ENCODE measurements at places on chromosomes 11 and 22. TPM values are rescaled to one million over a fixed set of nuclear protein-coding genes. Genes with fewer than 3 reads are reported as not detected.

DNA sequence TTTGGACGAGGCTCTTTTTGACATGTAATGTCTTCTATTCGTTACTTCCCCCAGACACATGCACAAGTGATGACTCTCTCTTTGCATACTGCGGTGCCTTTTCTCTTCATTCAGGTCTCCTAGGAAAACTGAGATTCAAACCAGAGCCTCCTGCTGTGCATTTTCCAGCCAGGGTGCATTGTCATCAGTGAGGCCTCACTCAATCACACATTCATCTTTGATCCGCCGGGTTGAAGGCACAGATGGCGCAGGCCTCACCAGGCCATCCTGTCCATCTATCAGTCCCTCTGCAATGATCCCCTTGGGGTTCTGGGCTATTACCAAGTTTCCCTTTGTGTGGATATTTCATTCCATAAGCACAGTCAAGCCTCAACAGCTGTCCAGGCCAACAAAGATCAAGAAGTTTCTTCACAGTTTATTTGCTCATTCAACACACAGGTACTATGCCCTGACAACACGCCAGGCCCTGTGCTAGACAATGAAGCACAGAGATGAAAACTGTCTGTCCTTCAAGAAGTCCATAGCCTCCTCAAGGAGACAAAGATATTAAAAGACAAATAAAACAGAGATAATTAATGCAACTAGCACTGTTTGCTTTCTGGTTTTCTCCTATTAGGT lies 107.8 kb downstream of the LARGE1 start:
- DNase-seq: no peak

DNA sequence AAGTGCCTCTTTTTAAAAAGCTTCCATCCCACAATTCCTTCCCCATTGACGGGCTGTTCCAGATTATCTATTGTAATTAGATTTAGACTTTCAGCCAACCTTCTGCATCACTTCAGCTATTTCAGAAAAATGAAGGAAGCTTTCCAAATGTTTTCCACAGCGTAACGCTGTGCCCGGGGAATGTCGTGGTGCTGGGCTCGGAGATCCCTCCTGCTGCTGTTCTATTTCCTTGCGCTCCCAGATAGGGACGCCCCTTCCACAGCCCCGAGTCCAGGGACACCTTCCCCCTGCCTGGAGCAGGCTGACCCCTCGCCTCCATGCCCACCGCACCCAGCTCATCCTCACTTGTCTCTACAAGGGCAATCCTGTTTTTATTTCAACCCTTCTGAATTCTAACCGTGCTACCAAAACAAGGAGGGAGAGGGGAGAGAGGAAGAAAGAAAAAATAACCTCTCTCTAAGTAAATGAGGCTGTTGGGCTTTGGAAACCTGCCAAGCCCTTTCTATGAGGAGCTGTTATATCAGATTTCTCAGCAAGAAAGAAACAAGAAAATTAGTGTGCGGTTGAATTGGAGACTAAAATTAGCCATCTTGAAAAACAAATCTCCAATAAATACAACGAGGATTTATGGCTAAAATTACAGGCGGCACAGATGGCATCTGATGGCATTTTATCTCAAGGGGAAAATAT lies 366.9 kb downstream of the BRD1 start:
- no peak for DNase-seq

GRCh38 chr22:26689513-26690301 lies 32.3 kb downstream of the MIAT start:
- DNase-seq: no peak

- no peak for DNase-seq
Measured at GRCh38 chr22:48893288-48894063, 934.2 kb downstream of the BRD1 start.

- DNase-seq: no peak
Measured at GRCh38 chr11:134652586-134653255, 240.7 kb upstream of the B3GAT1 start.

- DNase-seq: no peak
Measured at GRCh38 chr11:13594044-13594443, 74.4 kb upstream of the FAR1 start.

GRCh38 chr22:50184004-50184901 lies 1.5 kb upstream of the TRABD start:
- DNase-seq: no peak

DNA sequence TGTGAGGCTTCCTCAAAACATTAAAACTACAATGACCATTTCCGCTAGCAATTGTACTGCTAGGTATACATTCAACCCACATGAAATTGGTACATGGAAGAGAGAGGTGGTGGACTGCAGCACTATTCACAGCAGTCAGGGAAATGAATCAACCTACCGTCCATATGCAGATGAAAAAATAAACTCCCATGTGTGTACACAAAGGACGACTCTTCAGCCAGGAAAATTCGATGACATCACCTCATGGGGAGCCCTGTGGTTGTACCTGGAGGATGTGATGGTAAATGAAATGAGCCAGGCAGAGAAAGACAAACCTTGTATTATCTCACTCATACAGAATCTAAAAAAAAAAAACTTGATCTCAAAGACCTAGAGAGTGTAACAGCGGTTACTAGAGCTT lies 23.3 kb downstream of the RFPL3 start:
- no peak for DNase-seq

Gene ANGPTL5
- not detected for total RNA-seq

DNA sequence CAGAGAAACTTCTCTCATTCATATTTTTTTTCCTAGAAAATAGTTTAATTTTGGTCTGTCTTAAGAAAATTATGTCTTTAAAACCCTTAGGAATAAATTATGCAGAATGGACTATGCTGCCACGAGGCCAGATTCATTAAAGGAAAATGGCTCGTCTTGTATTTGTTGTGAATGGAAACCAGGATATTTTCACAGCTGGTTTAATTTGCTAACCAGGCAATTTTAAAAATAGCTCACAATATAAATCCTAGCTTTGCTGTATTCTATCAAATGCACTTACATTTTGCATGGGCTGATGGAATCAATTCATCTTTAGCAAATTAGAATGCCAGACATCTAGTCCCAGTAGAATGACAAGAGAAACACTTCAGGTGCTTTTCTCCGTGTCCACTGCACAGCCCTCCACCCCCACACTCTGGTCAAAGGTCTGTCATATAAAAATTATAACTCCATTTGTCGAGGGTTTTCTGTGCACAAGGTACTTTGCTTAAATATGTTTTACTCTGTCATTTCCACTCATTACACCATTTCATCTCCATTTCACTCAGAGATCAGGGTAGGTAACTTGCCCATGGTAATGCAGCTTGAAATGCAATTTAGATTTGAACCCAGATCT lies 20.3 kb upstream of the TNRC6B start:
- DNase-seq: no peak

Gene MPZL3
- 8.7 TPM for total RNA-seq

DNA sequence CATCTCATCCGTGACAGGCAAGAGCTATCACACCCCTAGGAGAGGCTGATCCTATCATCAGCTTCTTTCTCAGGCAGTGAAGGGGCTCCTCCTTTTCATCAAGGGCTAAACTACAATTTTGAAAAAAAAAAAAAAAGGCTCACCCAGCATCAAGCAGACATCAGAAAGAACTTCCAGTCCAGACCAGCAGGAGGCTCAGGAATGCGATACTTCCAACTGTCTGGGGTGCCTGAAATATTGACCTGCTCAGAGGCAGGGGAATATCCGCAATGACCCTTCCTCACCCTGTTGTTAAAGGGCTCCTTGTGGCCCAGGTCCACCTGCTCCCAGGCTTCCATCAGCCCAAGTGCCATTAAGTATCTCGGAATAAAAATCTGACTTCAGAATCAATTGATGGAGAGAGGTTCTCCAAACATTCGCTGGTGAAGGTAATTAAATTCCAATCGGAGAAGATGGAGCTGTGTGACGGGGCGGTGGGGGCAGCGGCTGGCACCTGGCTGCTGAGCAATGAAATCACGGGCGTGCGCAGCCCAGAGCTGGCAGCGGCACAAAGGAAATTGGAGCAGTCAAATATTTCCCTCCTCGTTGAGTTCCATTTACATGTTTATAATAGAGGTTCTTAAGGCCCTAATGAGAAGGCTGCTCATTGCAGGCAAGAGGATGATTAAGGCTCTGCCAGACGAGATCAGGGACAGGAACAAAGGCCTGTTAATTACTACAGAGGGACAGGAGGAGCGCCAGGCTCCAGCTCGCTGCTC lies 69.0 kb upstream of the THY1 start:
- no peak for DNase-seq

Gene UPK3A
- not detected for total RNA-seq

Gene POTEH
- total RNA-seq: not detected

Gene FOLR3
- total RNA-seq: not detected

Gene OR8A1
- not detected for total RNA-seq

Gene TRIM49B
- not detected for total RNA-seq

Data from HCT116 (cell line).